ENCODE measurements at places on chromosomes 4 and X.

- DNase-seq, result no peak
- H3K27ac ChIP-seq, result no peak overlapping the region
- no peaks in the 10 kb centered on the region for H3K36me3 ChIP-seq
Observed at GRCh38 chr4:133594390-133595207, 445.5 kb downstream of the PCDH10 start.

GRCh38 chrX:39602195-39602594, 495.6 kb downstream of the BCOR start:
- no peaks in the 10 kb centered on the region for H3K36me3 ChIP-seq
- no peaks in the 10 kb centered on the region for H3K4me1 ChIP-seq
- no peaks in the 10 kb centered on the region for H3K27me3 ChIP-seq
- no peak overlapping the region for H3K27ac ChIP-seq
- no peak for DNase-seq

GRCh38 chr4:88659055-88659889, 38.4 kb downstream of the NAP1L5 start:
- no peaks in the 10 kb centered on the region for H3K27me3 ChIP-seq
- no peak for DNase-seq
- no peaks in the 10 kb centered on the region for H3K4me1 ChIP-seq

DNA sequence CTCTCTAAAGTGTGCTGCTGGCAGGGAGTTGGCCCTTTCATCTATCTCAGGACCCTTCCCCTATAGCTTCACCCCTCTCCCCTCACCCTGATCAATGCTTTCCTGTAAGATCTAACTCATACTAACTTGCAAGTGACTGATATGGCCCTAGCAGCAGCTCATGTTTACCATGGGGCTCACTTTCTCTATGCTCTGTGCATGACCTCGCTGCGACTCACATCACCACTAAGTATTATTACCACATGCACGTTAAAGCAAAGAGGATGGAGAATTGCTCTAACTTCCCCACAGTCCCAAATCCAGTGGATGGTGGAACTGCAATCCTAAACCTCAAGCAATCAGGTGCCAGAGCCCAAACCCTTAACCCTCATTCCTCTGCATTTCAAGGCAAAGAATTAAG, 626.6 kb downstream of the MID1IP1 start:
- H3K4me3 ChIP-seq, result no peak overlapping the region
- no peak for DNase-seq
- H3K27ac ChIP-seq, result no peak overlapping the region
- H3K4me1 ChIP-seq, result no peaks in the 10 kb centered on the region
- no peaks in the 10 kb centered on the region for H3K27me3 ChIP-seq

GRCh38 chrX:154024271-154024670, 4.6 kb upstream of the IRAK1 start:
- H3K4me1 ChIP-seq, result peaks cover 11% of the 10 kb centered on the region
- H3K27me3 ChIP-seq, result no peaks in the 10 kb centered on the region
- H3K4me3 ChIP-seq, result no peak overlapping the region
- H3K27ac ChIP-seq, result no peak overlapping the region

- no peaks in the 10 kb centered on the region for H3K27me3 ChIP-seq
- H3K4me3 ChIP-seq, result no peak overlapping the region
- H3K36me3 ChIP-seq, result no peaks in the 10 kb centered on the region
- no peaks in the 10 kb centered on the region for H3K4me1 ChIP-seq
Observed at GRCh38 chr4:8291701-8292477, 22.3 kb downstream of the HTRA3 start.

- no peak for DNase-seq
- H3K4me1 ChIP-seq, result no peaks in the 10 kb centered on the region
- H3K27me3 ChIP-seq, result no peaks in the 10 kb centered on the region
- no peaks in the 10 kb centered on the region for H3K36me3 ChIP-seq
Observed at GRCh38 chrX:123450222-123450621, 266.1 kb downstream of the GRIA3 start.

- H3K27ac ChIP-seq, result no peak overlapping the region
- no peak overlapping the region for H3K4me3 ChIP-seq
- no peaks in the 10 kb centered on the region for H3K36me3 ChIP-seq
- DNase-seq, result no peak
Observed at GRCh38 chrX:130575831-130576389, 174.1 kb downstream of the RBMX2 start.

DNA sequence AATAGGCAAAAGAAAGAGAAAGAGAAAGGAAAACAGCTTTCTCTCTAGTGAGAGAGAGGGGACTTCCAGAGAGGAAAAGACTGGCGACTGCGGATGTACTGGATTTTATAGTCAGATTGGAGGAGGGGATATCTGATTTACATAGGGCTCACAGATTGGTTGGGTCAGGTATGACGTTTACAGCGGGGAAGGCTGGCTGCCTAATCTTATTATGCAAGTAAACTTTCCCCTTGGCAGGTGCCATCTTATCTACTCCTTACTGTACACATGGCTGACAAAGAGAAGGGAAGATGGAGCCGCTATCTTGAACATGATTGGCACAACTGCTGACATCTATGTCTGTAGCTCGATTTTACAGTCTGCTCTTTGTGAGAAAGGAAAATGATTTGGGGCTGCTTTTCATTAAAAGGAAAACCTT, 25.4 kb downstream of the RBPJ start:
- peaks cover 63% of the 10 kb centered on the region for H3K4me1 ChIP-seq
- H3K27me3 ChIP-seq, result no peaks in the 10 kb centered on the region
- no peak for DNase-seq
- no peaks in the 10 kb centered on the region for H3K36me3 ChIP-seq
- peak overlapping the region; percentile 1 for H3K4me3 ChIP-seq

GRCh38 chrX:153771415-153772315, 7.6 kb downstream of the PLXNB3 start:
- no peak for DNase-seq
- no peaks in the 10 kb centered on the region for H3K27me3 ChIP-seq
- H3K36me3 ChIP-seq, result peaks cover 12% of the 10 kb centered on the region
- no peaks in the 10 kb centered on the region for H3K4me1 ChIP-seq

GRCh38 chr4:86561256-86561655, 32.9 kb upstream of the PTPN13 start:
- no peak overlapping the region for H3K27ac ChIP-seq
- H3K4me1 ChIP-seq, result no peaks in the 10 kb centered on the region

DNA sequence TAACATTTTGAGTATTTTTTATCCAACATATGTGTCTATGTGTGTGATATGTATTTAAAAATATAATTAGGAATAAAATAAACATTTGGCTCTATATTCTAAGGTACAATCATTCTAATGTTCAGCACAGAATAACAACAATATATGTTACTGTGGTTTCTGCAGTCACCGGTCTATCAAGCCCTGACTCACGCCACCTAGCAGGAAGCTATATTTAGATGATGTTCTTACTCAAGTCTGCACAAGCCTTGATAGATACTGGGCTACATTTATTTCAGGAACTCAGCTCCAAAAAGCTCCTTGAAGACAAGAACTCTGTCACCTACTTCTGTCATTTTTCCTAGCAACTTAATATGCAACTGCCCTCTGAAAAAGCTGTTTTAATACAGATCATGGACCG, 152.0 kb upstream of the FTHL17 start:
- H3K27me3 ChIP-seq, result no peaks in the 10 kb centered on the region
- H3K4me1 ChIP-seq, result peaks cover 14% of the 10 kb centered on the region
- peak overlapping the region; percentile 50 for H3K27ac ChIP-seq
- no peak overlapping the region for H3K4me3 ChIP-seq
- DNase-seq, result no peak

DNA sequence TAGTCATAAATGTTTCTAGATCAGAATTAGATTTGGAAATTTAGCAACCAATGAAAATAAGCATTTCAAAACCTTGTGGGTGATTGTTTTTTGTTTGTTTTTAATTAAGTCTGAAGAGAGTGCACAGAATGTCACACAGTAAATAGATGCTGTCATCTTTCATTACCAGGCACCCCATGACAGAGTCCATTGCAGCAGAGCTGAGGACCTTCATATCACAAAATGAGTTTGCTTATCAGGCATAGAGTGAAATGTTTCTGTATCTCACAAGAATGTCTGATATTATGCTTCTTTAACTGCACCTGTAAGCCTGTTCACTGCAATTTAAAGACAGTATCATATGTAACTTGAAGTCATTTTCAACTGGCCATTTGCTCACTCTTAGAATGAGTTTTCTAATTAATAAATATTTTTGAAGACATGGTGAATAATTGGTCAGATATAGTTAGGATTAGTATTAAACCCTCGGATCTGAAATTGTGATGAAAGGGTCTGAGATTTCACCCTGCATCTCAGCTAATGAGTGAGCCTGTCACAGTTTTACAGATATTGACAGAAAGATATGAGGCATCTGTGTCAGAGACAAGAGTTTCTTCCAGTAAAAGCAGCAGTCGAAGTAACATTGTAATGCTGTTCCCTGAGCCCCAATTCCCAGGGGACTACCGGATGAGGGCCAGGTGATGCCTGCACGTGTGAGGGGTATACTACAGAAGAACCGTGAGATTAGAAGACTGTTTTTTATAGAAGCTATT, 416.4 kb downstream of the CCSER1 start:
- H3K4me1 ChIP-seq, result no peaks in the 10 kb centered on the region
- no peaks in the 10 kb centered on the region for H3K36me3 ChIP-seq
- no peak overlapping the region for H3K4me3 ChIP-seq
- no peaks in the 10 kb centered on the region for H3K27me3 ChIP-seq

GRCh38 chrX:149010853-149011224, 494.3 kb downstream of the IDS start:
- H3K27ac ChIP-seq, result no peak overlapping the region
- H3K4me1 ChIP-seq, result no peaks in the 10 kb centered on the region
- DNase-seq, result no peak
- H3K27me3 ChIP-seq, result no peaks in the 10 kb centered on the region

- no peak for DNase-seq
- H3K27ac ChIP-seq, result no peak overlapping the region
- no peaks in the 10 kb centered on the region for H3K27me3 ChIP-seq
- H3K36me3 ChIP-seq, result no peaks in the 10 kb centered on the region
- H3K4me3 ChIP-seq, result no peak overlapping the region
- H3K4me1 ChIP-seq, result peaks cover 48% of the 10 kb centered on the region
Observed at GRCh38 chrX:115583496-115584004, 22.6 kb downstream of the PLS3 start.

- H3K4me1 ChIP-seq, result peaks cover 4% of the 10 kb centered on the region
- peaks cover 8% of the 10 kb centered on the region for H3K36me3 ChIP-seq
- no peak for DNase-seq
- H3K27ac ChIP-seq, result peak overlapping the region; percentile 89
- H3K27me3 ChIP-seq, result no peaks in the 10 kb centered on the region
- H3K4me3 ChIP-seq, result peak overlapping the region; percentile 85
Observed at GRCh38 chr4:86890790-86891189, 1.4 kb downstream of the C4orf36 start.

DNA sequence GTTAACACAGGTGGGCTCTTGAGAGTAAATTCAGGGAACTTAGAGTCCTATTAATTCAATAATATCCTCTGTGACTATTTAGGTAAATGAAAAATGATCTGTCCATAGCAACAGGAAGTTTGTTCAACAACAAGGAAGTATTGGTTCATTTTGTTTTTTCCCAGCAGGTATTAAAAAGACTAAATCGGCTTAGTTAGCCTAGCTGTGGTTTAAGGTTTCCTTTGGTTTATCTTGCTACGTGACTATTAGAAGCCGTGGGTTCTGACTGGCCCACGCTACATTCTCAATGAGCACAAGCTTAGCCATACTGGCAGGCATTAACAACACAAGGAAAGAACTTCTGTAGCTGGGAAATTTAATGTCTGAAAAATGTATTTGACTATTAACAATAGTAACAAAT, 168.8 kb upstream of the HS3ST1 start:
- no peak for DNase-seq
- no peak overlapping the region for H3K27ac ChIP-seq
- H3K4me3 ChIP-seq, result no peak overlapping the region
- no peaks in the 10 kb centered on the region for H3K4me1 ChIP-seq
- H3K36me3 ChIP-seq, result no peaks in the 10 kb centered on the region

DNA sequence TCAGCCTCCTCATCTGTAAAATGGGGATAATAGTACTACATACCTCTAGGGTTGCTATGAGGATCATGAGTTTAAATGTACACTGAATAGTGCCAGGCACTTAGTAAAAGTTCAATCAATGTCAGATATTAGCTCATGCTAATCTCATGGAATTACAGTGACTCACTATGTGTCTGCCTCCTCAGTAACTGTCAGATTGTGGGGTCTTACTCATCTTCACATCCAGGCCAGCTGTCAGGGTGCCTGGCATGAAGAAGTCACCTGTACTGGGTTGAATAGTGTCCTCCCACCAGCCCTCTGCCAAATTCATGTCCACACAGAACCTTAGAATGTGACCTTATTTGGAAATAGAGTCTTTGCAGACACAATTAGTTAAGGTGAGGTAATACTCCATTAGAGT, 54.3 kb upstream of the STIM2 start:
- DNase-seq, result no peak
- no peaks in the 10 kb centered on the region for H3K36me3 ChIP-seq
- H3K27ac ChIP-seq, result no peak overlapping the region

DNA sequence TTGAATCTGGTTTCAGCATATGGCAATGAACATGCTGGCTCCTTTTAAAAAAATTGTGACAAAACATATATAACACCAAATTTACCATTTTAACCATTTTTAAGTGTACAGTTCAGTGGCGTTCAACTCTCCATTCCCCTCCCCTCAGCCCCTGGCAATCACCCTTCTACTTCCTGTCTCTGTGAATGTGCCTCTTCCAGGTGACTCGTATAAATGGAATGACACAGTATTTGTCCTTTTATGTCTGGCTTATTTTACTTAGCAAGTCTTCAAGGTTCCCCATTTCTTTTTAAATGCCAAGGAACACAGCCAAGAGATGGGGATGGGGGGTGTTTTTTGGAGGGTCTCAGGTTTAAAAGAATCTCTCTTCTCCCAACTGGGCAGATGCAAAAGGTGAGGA, 35.4 kb upstream of the BCLAF3 start:
- H3K27ac ChIP-seq, result no peak overlapping the region
- no peaks in the 10 kb centered on the region for H3K27me3 ChIP-seq
- H3K4me1 ChIP-seq, result no peaks in the 10 kb centered on the region
- H3K36me3 ChIP-seq, result no peaks in the 10 kb centered on the region

DNA sequence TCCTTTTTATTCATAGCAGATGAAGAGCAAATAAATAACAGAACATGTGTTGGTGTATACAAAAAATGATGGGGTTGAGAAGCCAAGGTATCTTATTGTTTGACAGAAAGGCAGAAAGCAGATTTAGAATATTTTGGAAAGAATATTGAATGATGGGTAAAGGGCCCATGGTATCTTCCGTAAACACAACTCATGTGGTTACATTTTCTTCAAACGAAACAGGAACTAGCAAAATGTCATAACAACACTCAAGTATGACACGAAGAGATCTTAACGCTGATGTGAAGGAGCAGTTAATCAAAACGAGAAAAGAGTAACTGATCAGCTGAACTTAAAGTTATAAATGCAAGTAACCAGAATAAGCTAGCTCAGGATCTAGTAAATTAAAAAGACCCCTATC, 195.7 kb upstream of the GK2 start:
- no peak overlapping the region for H3K4me3 ChIP-seq
- H3K4me1 ChIP-seq, result no peaks in the 10 kb centered on the region
- H3K27ac ChIP-seq, result no peak overlapping the region
- DNase-seq, result no peak
- no peaks in the 10 kb centered on the region for H3K36me3 ChIP-seq

DNA sequence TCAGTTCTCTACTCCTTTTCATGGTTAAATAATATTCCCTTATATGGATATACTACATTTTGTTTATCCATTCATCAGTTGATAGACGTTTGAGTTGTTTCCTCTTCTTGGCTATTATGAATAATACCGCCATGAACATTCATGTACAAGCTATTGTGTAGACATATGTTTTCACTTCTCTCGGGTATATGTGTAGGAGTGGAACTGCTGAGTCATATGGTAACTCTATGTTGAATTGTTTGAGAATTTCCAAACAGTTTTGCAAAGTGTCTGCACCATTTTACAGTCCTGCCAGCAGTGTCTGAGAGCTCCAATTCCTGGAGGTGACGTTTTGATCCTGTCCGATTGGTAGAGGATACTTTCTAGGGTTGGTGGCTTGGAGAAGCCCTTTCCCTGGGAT, 23.6 kb downstream of the PLAC1 start:
- H3K36me3 ChIP-seq, result no peaks in the 10 kb centered on the region
- no peaks in the 10 kb centered on the region for H3K4me1 ChIP-seq
- H3K4me3 ChIP-seq, result no peak overlapping the region
- H3K27me3 ChIP-seq, result no peaks in the 10 kb centered on the region
